Cardiac muscle cell (in vitro differentiated cells and primary cell): ENCODE measurements at places on chromosomes 2 and 18. TPM values are rescaled to one million over a fixed set of nuclear protein-coding genes. Genes with fewer than 3 reads are reported as not detected.

Gene AGBL5
- 52.0 and 52.5 TPM in 2 replicates for total RNA-seq

DNA sequence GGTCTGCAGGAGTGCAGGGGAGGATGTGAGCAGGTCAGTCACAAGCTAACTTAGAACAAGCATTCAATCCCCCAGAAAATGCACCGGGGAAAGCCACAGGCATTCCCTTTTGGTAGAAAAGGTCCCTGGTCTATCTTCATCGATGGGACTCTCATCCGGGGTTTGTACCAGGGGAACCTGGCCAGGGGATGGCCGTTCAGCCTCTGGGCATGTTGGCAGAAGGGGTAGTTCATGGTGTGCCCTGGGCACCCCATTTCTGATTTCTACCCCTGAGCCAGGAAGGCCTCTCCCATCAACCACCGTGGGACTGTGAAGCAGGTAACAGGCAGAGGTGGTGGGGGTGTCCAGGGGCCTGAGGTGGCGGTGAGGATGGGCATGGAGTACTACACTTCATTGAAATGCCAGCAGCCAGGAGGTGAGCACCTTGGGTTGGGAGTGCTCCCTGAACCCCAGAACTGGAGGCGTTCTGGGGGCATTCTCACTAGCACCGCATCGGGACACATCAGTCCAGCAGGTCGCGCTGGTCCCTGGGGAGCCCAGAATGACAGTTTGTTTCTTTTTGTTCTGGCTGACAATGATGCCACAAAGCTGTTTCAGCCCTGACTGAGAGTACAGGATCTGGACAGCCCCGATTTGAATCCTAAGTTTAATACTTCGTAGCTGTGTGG is 172.3 kb downstream of the SMAD7 start:
- H3K4me1 ChIP-seq, result peaks cover 84% of the 10 kb centered on the region
- H3K4me3 ChIP-seq, result no peak overlapping the region
- DNase-seq, result no peak
- no peaks in the 10 kb centered on the region for H3K27me3 ChIP-seq
- peak overlapping the region; percentile 98 for H3K27ac ChIP-seq
- H3K36me3 ChIP-seq, result no peaks in the 10 kb centered on the region

Gene HPCAL1
- 25.5 and 26.1 TPM in 2 replicates for total RNA-seq

Gene IGFBP5
- 132 and 229 TPM in 2 replicates for total RNA-seq
